ENCODE measurements at places on chromosomes 7 and 10.

- DNase-seq = no peak
These were observed 68.4 kb upstream of the NRBF2 start for GRCh38 chr10:63064706-63065105.

GRCh38 chr10:10914144-10914543 is 103.5 kb upstream of the CELF2 start:
- no peak for DNase-seq

DNA sequence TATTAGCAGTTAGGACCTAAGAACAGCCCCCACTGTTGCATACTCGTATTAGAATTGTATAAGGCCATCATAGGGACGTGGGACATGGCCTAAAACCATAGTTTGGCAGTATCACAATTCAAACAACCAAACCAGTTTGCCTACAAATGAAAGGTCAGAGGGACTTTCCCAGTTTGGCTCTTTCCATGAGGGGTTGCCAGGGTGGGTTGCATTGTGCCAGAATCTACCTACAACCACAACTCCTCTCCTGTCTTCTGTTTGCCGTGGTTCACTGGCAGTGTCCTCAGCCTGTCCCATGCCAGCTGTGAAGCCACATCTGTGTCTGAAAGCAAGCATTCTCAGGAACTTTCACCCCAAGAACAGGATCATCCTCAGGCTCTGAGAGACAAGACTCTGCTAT is 44.5 kb downstream of the PIK3AP1 start:
- no peak for DNase-seq

- no peak for DNase-seq
These were observed 156.7 kb upstream of the NPVF start for GRCh38 chr7:25384788-25385505.

- no peak for DNase-seq
These were observed 51.7 kb upstream of the PODXL start for GRCh38 chr7:131608116-131608500.

DNA sequence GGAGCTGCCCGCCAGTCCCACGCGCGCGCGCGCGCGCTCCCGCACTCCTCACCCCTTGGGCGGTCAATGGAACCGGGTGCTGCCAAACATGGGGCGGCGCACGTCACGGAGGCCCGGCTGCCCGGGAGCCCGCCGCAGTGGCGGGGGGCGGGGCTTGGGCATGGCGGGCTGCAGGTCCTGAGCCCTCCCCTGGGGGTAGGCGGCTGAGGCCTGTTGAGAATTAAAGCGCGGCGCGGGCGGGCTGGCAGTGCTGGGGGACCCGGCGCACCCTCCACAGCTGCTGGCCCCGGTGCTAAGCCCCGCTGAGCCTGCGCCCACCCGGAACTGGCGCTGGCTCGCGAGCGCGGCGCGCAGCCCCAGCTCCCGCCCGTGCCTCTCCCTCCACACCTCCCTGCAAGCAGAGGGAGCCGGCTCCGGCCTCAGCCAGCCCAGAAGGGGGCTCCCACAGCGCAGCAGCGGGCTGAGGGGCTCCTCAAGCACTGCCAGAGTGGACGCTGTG is 634.2 kb downstream of the ANKRD7 start:
- no peak for DNase-seq

DNA sequence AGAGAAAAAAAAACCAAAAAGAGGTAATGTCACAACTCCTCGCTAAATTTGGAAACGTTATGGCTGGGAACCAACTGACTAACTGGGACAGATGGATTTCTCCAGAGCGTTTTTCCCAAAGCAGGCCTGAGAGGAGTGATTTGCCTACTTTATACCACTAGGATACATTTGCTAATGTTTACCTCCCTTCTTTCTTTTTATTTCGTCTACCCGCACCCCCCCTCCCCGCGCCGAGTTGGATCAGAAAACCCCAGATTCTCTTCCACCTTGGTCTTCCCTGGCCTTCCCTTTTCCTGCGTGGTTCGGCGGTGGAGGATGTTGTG is 7.2 kb downstream of the CPA2 start:
- no peak for DNase-seq

- peak; percentile 20 for DNase-seq
These were observed 18.8 kb upstream of the ABCB5 start for GRCh38 chr7:20596653-20597052.

- DNase-seq = peak; percentile 9
These were observed 4.6 kb upstream of the CYP3A4 start for GRCh38 chr7:99788554-99788953.

DNA sequence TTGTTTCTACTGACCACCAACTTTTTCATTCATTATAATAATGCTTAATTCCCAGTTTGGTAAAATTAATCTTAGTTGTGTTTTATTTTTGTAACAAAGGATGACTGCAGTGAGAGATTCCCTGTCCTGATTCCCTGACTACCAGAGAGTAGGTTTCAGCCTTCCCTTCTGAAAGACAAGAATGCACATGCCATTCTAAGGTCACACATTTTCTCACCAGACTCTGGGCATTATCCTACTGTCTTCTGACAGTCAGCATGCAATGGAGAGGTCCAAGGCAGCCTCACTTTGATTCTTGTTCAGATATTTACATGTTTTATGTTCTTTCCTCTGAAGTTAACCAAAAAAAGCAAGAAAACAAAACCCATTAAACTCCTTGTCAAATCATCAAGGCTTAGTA is 372.7 kb upstream of the CDC14C start:
- DNase-seq = no peak

- no peak for DNase-seq
These were observed 824.5 kb downstream of the TYW1 start for GRCh38 chr7:67821116-67821515.

DNA sequence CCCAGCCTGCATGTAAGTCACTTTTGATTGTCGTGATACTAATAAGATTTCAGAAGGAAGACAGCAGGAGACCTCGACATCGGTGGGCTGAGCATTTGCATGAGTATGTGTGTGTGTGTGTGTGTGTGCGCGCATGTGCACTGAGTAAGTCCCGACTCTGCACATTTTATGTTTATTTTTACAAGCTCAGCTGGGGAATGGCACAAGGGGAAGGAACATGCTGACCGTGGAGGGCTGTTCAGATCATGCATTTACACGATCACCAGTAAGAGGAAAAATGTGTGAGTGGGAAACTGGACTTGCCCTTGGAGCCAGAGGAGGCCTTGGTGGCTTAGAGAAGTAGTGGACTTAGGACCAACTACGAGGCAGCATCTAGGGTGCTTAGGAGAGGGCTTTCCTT is 41.3 kb downstream of the IL2RA start:
- DNase-seq = no peak

Measured in HFF-Myc (cell line).